ENCODE measurements at places on chromosomes 1 and 21.

DNA sequence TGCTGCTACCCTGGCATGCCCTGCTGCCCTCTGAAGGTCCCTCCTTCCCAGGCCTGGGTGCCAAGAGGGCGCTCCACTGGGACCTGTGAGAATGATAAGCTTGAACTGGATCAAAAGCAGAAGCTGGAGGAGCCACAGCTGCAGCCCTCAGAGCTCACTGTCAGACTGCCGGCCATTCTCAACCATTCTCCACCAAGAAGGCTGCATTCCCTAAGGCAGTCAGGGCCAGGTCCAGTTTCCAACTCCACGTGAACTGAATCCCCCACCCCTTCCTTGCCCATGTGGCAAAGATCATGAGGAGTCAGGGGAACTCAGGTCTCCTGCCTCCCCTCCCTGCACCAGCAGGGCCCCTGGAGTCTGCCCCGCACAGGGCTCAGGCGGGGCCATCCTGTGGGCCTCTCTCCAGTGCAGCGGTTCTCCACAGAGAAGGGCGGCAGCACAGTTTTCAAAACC is 19.5 kb downstream of the SLC1A7 start:
- H3K4me1 ChIP-seq: no peaks in the 10 kb centered on the region
- no peak overlapping the region for H3K27ac ChIP-seq
- no peak overlapping the region for H3K4me3 ChIP-seq
- no peaks in the 10 kb centered on the region for H3K36me3 ChIP-seq

DNA sequence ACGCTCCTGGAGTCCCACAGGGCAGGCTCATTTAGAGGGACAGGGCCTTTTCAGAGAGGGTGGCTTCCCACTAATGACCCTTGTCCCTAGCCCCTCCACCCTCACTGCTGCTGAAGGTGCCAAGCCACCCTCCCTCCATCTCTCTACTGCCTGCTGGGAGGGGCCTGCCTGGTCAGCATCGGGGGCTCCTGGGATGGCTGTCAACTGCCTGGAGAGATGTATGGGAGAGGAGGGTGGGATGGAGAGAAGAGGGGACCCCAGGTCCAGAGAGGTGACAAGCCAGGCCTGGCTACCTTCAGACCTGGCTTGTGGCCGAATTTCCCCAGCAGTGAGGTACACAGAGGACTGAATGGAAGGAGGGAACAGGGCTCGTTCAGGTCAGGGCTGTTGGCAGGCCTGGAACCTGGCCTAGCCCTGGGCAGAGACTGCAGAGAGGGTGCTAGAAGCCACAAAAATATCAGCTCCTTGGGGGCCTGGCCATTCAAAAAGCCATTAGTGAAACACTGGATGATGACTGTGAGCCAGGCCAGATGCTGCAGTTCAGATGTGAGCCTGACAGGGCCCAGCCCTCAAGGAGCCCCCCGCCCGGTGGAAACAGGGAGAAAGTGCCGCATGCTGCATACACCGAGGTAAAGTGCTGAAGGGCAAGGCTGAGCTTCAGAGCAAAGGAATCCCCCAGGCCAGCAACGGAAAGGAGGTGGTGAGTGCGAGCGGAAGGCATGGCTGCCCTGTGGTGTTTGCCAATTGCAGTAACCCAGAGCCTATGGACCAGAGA is 20.0 kb downstream of the MMEL1 start:
- no peak overlapping the region for H3K27ac ChIP-seq
- H3K4me3 ChIP-seq: no peak overlapping the region
- no peaks in the 10 kb centered on the region for H3K4me1 ChIP-seq
- no peaks in the 10 kb centered on the region for H3K27me3 ChIP-seq

GRCh38 chr1:17020502-17020901 is 8.8 kb upstream of the ATP13A2 start:
- H3K27me3 ChIP-seq: no peaks in the 10 kb centered on the region
- H3K4me1 ChIP-seq: no peaks in the 10 kb centered on the region
- H3K27ac ChIP-seq: no peak overlapping the region

GRCh38 chr1:61626816-61627215 is 98.1 kb downstream of the TM2D1 start:
- H3K27ac ChIP-seq: no peak overlapping the region
- H3K36me3 ChIP-seq: no peaks in the 10 kb centered on the region
- no peaks in the 10 kb centered on the region for H3K4me1 ChIP-seq
- no peak for DNase-seq

DNA sequence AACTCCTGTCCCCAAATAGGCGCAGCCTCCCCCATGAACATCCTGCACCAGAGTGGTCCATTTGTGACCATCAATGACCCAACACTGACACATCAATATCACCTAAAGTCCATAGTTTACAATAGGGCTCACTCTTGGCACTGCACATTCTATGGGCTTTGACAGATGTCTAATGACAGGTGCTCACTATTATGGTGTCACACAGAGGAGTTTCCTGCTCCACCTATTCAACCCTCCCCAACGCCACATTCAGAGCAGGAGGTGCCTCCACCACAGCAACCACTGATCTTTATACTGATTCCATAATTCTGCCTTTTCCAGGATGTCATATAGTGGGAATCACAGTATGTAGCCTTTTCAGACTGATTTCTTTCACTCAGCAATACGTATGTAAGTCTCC is 24.2 kb downstream of the GNG4 start:
- no peaks in the 10 kb centered on the region for H3K36me3 ChIP-seq
- H3K4me1 ChIP-seq: no peaks in the 10 kb centered on the region
- H3K27ac ChIP-seq: no peak overlapping the region
- no peak overlapping the region for H3K4me3 ChIP-seq
- DNase-seq: no peak

- no peaks in the 10 kb centered on the region for H3K4me1 ChIP-seq
- H3K27me3 ChIP-seq: no peaks in the 10 kb centered on the region
- no peak overlapping the region for H3K27ac ChIP-seq
- no peak for DNase-seq
- no peaks in the 10 kb centered on the region for H3K36me3 ChIP-seq
- no peak overlapping the region for H3K4me3 ChIP-seq
Observed at GRCh38 chr1:95536501-95536900, 302.5 kb downstream of the RWDD3 start.

DNA sequence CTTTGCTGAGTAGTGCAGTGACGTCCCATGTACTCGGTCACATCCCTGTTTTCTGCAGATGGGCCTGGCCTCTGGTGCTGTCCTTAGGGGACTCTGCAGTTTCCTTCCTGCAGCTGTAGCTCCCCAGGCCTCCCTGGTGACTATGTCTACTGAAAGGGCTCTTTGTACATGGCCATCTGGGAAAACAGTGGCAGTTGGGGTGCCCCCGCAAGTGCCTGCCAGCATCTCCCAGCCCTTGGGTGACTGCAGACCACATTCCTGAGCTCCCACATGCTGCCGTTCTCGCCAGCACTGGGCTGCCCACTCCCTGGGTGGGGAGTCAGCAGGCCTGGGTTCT is 37.5 kb upstream of the KCNA10 start:
- H3K4me1 ChIP-seq: peaks cover 9% of the 10 kb centered on the region
- H3K27me3 ChIP-seq: peaks cover 2% of the 10 kb centered on the region
- H3K4me3 ChIP-seq: no peak overlapping the region
- no peak overlapping the region for H3K27ac ChIP-seq

GRCh38 chr1:228358039-228358763 is 48.4 kb downstream of the TRIM11 start:
- H3K27me3 ChIP-seq: no peaks in the 10 kb centered on the region
- no peak overlapping the region for H3K27ac ChIP-seq
- H3K4me3 ChIP-seq: no peak overlapping the region
- H3K4me1 ChIP-seq: no peaks in the 10 kb centered on the region
- H3K36me3 ChIP-seq: peaks cover 3% of the 10 kb centered on the region

DNA sequence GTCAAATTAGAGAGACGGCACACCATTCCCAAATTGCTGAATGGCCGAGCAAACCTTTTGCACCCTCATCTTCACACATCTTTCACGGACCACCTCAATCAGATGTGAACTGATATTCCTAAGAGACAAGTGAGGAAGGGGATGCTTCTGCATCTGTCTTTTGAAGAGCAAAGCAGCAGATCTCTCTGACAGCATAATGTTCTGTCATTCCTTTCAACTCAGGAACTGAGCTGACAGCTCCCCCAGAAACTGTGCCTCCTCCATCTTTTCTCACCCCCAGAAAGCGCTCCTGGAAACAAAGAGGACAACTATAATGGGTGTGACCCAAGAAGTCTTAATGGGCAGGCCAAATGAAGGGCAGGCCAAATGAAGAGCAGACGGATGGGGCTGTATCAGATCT is 256.4 kb downstream of the C1orf94 start:
- no peaks in the 10 kb centered on the region for H3K27me3 ChIP-seq
- H3K27ac ChIP-seq: no peak overlapping the region
- no peak for DNase-seq

GRCh38 chr1:184051485-184052193 is at the start of gene TSEN15:
Gene TSEN15, plus strand, starts transcription at chr1:184051730. Its CDS starts 26 bp downstream, at chr1:184051756.
- DNase-seq: peak; percentile 78
- no peaks in the 10 kb centered on the region for H3K27me3 ChIP-seq
- H3K4me1 ChIP-seq: peaks cover 12% of the 10 kb centered on the region
- peak within 1 kb of the TSS; percentile 99 for H3K4me3 ChIP-seq
- H3K36me3 ChIP-seq: peaks cover 3% of the 10 kb centered on the region
- H3K27ac ChIP-seq: peak within 1 kb of the TSS; percentile 75
